NCI-H187 treated with DMSO at 0.1 percent for 48 hours (cell line): ENCODE measurements at places on chromosomes 12 and 14.

- DNase-seq: no peak
Observed at GRCh38 chr14:72879431-72879830, 14.5 kb downstream of the DPF3 start.

DNA sequence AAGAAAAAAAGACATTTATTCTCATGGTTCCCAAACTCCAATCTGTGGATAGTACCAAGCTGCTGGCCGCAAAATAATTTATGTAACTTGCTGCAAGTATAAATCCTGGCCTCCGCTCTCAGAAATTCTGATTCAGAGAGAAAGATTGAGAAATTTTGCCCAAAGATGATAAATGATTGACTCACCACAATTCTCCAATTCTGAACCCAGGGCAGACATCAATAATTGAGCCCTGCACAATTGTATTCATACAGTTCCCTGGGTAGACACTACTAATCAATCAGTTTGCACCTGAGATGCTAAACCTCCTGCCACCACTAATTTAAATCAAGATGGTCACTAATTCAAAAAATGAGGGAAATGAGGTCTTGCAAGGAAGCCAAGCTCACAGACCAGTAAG lies 38.2 kb downstream of the TRPV4 start:
- no peak for DNase-seq

DNA sequence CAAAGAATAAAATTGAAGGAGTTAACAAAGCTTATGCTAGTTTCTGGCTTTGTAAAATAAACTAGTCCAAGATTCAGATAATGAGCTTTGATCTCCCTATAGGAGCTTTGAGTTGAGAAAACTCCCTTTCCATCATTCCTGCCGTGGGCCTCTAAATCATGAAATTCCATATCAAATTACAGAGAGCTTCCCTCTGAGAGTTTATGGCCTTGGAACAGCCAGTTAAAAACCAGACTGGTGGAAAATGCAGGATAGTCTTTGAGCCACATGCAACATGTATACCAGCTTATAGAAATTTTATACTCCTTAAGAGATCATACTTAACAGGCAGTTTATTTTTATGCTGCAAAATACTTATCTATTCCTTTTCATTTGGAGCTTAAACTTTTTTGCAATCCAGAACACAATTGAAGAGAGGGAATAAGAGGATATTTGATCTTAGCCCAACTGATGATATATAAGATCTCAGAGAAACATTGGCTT lies 175.8 kb upstream of the ATP2B1 start:
- DNase-seq: no peak

- DNase-seq: no peak
Observed at GRCh38 chr12:94706250-94706661, 55.9 kb upstream of the TMCC3 start.

DNA sequence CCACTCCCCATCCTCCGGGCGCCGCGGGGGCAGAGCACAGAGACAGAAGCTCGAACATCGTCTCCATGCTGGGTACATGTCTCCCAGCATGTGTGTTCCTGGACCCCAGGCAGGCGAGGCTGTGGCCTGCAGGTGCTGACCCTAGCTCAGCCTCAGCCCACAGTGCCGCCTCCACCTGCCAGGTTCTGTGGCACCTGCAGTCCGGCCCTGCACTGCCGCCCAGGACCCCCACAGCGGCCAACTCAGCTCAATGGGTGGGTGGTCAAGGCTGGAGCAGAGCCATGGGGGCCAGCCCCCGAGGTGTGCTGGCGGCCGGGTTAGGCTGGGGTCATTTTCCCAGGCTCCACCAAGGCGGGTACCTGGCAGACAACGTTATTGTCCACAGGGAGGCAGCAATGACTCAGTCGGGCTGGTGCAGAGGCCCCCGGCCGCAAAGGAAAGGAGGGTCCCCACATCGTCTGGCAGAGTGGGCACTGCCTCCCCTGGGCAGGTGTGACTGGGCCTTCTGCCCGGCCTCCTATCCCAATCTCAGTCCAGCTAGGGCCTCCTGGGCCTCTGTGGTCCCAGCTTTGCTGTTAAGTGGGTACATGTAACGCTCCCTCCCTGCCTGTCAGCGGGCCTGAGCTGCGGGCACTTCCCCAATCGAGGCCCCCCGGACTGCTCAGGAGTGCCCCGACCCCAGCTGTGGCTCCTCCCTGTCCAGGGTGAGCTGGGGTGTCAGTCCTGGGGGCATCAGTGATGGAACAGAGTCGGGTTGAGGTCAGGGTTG lies 20.2 kb upstream of the NUDT14 start:
- DNase-seq: no peak

DNA sequence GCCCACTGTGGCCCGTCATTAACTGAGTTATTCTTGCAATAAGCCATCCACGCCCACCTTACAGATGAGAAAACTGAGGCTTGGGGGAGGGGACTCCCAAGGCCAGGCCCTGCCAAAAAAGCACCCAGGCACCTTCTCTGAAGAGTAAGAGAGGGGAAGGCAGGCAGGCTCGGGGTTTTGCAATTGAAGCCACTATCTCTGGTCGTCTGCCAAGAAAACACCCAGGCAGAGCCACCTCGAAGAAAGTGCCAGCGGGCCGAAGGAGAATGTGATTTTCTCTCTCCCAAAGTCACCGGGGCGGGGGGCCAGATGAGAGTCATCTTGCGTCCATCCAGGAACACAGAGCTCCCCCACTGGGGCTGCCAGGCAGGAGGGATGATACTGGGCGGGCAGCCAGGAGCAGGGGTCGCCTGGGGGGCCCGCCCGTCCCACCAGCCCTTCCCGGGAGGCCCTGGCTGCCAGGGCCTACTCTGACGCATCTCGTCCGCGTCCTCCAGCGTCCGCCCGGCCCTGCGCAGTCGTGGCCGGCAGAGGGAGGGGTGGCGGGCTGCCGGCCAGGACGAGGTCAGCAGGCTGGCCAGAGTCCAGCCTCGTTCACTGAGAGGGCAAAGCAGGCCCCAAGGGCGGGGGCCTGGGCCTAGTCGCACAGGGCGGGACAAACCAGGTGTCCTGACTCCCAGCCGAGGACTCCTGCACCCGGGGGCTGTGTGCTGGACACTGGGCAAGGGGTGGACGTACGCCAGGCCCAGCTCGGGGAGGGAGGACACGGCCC lies 74.3 kb downstream of the RFLNA start:
- no peak for DNase-seq
